ENCODE measurements at places on chromosomes 2 and 18.

DNA sequence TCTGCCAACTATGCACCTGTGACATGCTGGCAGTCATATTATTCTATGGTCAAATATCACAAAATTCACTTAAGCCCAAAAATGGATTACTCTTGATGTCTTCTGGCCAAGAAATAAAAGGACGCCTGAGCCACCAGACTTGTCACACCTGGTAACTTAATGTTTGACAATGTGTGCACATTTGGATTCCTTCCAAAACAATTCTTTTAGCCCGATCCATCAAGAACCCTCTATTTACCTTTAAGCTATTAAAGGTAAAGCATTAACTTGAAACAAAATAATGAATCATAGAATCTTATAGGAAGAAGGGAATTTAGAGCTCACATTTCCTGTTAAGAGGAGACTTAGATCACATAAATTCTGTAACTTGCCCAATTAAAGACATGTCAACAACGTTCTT, 46.5 kb upstream of the NFU1 start:
- DNase-seq = no peak

DNA sequence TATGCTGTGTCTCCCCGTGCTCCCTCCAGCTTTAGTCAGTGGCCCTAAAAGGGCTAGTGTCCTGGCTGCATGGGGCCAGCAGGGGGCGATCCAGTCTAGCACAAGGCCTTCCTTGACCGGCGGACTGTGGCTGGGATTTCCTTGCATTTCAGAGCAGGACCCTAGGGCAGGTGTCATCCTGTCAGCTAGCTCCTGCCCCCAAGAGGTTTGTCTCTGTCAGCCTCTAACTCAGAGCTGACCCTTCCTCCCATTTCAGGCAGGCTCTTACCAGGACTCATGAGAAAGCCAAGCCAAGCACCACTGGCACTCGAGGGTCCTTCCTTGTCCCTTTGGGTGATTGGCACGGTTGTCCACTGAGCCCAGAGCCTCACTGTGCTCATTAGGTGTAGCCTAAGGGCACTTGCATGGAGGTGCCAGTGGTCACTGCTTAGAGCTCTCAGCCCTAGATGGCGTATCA, 140.3 kb downstream of the RPIA start:
- peak; percentile 22 for DNase-seq

DNA sequence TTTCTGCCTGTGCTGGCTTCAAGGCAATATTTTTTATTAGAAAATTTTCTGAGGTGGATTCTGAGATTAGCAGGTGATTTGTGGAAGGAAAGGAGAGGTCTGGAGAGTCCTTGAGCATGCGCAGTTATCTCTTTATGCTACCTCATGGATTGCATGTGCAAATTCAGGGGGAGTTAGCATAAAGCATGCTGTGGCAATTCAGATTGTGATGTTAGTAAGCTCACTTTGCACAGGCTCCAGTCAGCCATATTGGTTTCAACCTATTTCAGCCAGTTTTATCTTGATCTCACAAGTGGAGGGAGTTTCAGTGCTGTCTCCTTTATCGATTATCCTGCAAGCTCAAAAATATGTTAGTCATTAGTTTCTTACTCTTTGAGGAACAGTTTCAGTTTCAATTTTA, 2012.3 kb upstream of the PIK3C3 start:
- DNase-seq = no peak

GRCh38 chr2:61770746-61771145, 83.1 kb downstream of the FAM161A start:
- DNase-seq = no peak

GRCh38 chr2:83104202-83104601, 1354.9 kb downstream of the SUCLG1 start:
- no peak for DNase-seq

DNA sequence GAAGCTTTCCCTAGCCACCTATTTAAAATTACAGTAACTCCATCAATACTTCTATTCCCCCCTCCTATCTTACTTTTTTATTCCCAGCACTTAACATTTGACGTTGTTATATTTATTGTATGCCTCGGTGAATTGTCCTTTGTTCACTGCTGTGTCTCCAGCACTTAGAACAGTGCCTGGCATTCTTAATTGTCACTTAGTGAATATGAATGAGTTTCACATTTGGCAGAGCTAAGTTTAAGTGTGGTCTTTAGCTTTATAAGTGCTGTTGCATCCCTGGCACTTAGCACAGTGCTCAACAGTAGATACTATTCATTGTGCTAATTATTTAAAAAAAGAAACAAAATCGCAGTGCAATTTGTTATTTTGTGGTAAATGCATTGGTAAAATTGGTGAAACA, 1.7 kb downstream of the RMP24 start:
- DNase-seq = no peak

- DNase-seq = no peak
These were observed 830.4 kb downstream of the GALR1 start for GRCh38 chr18:78080081-78080480.

- DNase-seq = no peak
These were observed 230.1 kb downstream of the LRRTM1 start for GRCh38 chr2:80074321-80075070.

- DNase-seq = peak; percentile 25
These were observed 185.9 kb downstream of the PDE1A start for GRCh38 chr2:182240862-182241371.

DNA sequence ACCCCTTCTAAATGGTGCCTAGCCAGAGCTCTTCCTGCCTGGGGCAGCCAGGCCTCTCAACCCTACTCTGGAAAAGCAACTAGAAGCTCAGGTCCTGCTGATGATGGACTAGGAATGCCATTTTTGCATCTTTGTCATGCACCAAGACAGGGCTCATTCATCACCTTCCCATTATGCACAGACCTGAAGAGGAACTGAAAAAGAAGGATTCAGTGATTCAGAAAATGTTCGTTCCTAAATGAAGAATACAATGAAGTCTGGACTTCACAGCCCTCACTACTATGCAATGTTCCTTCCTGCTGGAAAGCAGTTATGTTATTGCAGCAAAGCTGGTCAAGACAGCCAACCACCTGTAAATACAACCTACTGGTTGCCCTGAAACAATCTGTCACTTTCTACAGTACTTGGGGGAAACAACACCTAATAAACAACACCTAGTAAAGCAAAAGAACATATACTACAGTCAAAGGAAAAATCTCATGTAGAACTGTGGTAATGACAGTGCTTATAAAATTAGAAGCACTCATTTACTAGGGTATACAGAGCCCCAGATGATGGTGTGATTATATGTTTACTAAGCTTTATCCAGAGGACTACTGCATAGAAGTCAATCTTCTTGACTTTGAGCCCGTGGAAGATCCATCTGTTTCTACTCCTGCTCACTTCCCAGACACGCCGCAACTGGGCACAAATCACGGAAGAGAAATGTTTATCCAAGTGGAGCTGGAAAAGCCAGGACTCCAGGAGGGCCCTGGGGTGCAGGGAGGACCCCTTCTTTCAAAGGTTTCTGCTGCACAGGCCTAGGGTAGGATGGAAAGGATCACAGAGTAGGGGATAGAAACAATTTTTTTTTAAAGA, 103.1 kb upstream of the THOC1 start:
- no peak for DNase-seq

DNA sequence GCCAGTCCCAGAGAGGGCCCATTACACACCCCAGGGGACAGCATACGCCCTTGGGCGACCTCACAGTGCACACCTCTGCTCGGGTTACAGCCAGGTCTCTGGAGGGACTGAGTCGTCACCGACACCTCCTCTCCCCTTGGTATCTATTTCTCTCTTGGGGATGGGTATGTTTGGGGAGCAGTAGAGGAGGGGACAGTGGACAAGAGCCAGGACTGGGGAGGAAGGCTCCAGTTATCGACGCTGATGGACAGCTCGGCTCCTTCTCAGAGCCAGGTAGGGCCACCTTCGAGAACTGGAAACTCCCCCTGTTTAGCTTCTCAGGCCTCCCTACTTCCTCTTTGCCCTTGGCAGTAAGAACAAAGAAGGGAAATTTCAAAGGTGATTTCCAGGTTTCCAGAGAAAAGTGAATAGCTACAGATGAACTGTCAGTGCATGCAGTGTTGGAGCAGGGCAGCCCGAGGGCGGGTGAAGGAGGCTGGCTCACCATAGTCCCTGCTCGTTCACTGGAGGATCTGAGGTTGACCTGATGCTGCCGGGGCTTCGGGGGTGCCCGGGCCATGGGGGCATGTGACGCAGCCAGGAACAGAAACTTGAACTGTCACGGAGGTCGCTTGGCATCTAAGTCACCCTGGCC, 4.4 kb upstream of the SEMA4C start:
- no peak for DNase-seq

- DNase-seq = no peak
These were observed 65.9 kb upstream of the SH3RF3 start for GRCh38 chr2:109062859-109063700.

DNA sequence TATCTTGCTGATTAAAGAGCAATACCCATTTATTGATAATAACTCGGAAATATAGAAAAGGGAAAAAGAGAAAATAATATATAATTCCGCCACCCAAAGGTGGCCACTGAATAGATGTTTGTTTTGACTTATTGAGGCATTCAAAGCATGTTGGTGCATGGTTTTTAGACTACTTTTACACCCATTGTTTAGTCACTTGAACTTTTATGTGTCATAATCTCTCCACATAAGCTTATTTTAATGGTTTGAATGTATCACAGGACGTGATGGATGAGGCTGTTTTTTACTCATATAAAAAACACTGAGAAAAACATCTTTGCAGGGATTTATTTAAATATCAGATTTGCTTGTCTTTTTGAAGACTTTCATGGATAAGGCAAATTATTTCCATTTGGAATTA, 120.4 kb downstream of the ACKR3 start:
- no peak for DNase-seq

DNA sequence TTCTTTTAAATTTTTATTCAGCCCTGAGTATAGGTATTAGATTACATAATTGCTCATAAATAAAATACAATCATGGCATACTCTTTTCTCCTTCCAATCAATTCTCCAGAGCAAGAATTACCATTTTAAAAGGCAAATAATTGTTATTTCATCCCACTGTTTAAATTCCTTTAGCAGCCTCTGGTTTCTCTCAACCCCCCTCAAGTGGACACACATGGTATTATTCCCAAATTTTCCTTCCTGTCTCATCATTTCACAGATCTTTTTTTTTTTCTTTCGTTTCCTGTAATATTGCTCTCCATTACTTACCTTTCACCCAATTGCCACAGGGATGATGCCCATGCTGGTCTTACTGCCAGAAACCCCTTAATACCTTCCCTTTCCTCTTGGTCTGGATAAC, 385.2 kb downstream of the RIT2 start:
- DNase-seq = no peak

DNA sequence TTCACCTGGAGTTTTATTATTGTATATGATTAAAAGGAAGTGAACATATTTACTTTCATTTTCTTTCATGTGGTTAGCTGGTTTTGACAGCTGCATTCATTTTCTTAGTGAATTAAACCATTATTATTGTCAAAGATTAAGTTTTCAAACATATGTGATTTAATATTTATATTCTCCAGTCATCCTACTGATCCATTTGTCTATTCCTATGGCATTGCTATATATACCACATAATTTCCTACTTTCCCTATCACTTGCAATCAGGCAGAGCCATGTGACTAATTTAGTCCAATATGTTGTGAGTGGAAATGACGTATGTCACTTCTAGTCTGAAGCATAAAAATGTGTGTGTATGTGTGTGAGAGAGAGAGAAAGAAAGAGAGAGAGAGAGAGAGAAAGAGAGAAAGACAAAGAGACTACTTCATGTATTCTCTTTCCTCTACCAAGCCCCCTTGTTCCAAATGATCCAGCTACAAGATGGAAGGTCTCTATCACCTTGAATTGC, 12.0 kb upstream of the TACR1 start:
- DNase-seq = no peak

- DNase-seq = no peak
These were observed 90.8 kb upstream of the CDKL4 start for GRCh38 chr2:39334529-39334928.

DNA sequence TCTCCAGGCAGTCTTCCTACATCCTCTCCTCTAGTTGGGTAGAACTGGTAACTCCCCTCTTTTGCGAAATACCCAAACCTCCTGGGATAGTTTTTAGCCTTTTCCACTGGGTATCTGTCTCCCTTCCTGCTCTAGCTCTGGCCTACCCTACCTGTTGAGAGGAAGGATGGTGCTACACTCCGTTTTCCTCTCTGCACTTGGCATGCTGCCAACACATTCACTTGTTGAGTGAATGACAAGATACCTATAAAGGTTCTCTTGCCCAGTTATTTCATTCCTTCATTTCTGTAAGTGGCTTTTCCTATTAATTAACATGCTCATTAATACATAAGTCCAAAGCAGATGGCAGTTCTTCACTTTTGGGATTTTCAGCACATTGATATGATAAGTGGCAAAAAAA, 293.8 kb downstream of the CNTNAP5 start:
- no peak for DNase-seq

DNA sequence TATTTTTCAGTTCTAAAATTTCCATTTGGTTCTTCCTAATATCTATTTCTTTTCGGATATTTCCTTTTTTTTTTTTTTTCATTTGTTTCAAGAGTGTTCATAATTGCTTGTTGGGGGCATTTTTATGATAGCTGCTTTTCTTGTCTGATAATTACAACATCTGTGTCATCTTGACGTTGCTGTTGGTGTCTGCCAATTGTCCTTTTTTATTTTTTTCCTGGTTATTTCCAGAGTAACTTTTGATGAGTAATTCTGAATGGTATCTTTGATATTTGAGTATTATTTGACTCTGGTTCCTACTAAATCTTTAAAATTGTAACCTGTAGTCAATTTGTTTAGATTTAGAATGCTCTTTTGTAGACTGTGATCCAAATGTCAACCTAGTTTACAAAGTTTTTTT, 51.3 kb upstream of the CHRNA1 start:
- no peak for DNase-seq

DNA sequence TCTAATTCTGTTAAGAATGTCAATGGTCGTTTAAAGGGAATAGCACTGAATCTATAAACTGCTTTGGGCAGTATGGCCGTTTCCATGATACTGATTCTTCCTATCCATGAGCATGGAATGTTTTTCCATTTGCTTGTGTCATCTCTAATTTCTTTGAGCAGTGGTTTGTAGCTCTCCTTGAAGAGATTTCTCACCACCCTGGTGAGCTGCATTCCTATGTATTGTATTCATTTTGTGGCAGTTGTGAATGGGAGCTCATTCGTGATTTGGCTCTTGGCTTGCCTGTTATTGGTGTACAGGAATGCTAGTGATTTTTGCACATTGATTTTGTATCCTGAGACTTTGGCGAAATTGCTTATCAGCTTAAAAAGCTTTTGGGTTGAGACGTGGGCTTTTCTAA, 38.3 kb upstream of the WDR75 start:
- no peak for DNase-seq

DNA sequence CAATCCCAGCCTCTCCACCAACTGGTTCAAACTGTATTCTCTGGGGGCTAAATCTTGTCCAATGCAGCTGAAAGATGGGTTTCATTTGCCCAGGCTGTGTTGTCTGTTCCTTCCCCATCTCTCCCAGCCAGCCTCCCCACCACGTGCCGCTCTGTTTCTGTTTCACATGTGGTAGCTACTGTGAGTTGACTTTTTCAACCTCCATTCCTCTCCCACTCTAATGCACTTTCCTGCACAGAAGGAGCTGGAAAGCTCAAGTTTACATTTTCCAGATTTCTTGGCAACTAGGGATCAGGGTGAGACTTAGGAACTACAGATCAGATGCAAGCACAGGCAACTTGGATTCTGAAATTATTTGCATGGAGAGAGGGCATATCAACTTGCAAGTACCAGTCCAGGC, 19.0 kb upstream of the NPAS2 start:
- DNase-seq = no peak
